ENCODE measurements at places on chromosomes 16 and 17. TPM values are rescaled to one million over a fixed set of nuclear protein-coding genes. Genes with fewer than 3 reads are reported as not detected.

The GRB7 gene
- not detected for total RNA-seq

DNA sequence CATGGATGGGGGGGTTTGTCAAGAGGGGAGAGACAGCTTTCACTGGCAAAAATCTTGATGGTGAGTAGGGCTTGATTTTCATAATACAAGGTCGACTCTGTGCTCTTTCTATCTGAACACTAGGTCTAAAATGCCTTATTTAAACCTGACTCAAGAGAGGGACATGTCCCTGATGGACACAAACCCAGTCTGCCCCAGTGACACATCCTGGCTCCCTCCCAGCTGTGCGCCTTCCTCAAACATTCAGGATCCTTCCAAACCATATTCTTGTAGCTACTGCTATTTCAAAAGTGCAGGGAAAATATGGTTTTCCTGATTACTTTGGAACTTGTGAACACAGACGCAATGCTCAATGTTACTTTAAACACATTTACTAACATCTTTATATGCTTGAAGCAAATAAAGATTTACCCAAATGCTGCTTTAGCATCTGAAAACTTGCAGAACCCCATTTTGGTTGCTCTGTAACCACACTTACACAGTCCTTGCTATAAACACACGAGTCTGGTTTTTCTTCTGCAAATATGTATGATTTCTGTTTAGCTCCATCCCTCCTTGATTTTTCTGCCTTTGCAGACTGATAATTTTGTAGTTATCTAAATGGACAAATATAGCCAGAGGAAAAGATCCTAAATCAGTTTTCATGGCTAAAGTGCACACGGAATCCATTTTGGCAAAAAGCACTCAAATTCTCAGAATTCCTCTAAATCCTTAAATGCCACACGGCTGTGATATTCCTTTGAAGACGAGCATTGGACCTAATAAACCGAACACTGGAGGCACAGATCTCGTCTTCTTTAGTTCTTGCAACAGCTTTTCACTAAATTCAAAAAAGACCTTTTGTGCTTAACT, 499.9 kb upstream of the ZFHX3 start:
- no peak for DNase-seq

The KLHL10 gene
- total RNA-seq = under 0.01 TPM

- DNase-seq = no peak
Observed at GRCh38 chr16:2256531-2257140, 5.2 kb upstream of the ECI1 start.

GRCh38 chr16:75318737-75319136, 67.3 kb upstream of the BCAR1 start:
- no peak for DNase-seq

DNA sequence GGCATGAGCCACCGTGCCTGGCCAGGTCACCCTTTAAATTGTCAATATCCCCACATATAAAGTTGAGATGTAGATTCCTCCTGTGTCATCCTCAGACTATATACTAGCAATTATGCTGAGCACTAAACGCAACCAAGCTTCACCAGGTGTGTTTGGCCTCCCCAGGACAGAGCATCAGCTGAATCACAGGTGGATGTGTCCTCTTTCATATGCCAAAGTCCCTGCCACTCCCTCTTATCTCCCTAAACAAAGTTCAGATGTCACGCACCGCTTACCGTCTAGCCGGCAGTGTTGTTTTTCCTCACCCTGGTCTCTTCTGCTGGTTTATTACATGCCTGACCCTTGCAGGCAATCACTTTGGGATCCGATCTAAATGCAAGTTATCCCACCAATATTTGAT, 43.8 kb upstream of the ARHGAP44 start:
- DNase-seq = no peak

The HBA1 gene
- 371 TPM for total RNA-seq

DNA sequence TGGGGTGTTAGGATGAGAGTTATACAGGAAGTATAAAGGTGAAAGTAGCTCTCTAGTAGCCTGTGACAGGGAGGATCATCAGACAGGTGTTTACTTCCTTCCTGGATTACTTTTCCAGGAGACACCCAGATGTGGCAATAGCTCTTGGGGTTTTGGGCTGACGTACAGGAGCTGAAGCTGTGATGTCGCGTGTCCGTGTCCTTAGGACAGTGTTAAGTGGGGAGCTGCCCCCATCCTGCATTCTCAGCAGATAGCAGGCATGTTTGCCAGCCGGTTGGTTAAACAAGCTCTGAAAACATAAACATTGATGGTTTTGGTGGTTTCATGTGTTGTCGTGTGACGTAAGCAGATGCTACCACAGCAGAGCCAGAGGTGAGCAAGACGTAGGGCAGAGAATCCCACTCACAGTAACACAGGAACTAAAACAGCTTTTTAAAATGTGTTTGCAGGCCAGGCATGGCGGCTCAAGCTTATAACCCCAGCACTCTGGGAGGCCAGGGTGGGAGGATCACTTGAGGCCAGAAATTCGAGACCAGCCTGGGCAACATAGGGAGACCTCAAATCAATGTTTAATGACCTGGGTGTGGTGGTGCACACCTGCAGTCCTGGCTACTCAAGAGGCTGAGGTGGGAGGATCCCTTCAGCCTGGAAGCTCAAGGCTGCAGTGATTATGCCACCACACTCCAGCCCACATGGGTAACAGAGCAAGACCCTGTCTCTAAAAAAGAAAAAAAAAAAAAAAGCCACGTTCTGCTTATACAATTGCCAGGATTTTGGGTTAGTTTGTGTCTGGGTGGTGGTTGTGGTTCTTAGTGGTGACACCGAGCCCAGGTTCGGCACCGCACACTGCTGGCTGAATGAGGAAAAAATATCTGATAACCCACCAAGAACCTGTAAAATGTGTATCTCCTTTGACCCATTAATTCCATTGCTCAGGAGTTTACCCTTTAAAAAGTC, 18.2 kb upstream of the IL17C start:
- no peak for DNase-seq

GRCh38 chr16:68299571-68300453, 10.9 kb downstream of the SLC7A6OS start:
- DNase-seq = no peak

The GSDMA gene
- under 0.01 TPM for total RNA-seq

DNA sequence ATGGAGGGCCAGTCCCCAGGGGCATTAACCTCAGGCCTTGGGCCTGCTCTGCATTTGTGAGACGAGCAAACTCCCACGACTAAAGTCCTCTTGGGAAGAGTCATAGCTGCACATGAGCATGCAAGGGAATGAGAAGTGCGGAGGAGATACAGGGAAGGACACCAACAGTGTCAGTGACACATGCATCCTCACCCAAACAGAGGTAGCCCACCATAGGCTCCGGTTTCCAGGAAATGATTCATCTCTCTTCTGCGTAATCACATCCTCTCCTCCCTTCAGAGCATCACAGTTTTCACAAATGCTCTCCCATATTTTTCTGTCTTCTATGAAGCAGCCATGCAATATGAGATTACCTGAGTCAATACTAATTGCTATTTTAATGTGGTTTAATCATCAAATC, 725.7 kb upstream of the GOT2 start:
- no peak for DNase-seq

GRCh38 chr17:42190491-42191274, 3.6 kb downstream of the GHDC start:
- DNase-seq = no peak

DNA sequence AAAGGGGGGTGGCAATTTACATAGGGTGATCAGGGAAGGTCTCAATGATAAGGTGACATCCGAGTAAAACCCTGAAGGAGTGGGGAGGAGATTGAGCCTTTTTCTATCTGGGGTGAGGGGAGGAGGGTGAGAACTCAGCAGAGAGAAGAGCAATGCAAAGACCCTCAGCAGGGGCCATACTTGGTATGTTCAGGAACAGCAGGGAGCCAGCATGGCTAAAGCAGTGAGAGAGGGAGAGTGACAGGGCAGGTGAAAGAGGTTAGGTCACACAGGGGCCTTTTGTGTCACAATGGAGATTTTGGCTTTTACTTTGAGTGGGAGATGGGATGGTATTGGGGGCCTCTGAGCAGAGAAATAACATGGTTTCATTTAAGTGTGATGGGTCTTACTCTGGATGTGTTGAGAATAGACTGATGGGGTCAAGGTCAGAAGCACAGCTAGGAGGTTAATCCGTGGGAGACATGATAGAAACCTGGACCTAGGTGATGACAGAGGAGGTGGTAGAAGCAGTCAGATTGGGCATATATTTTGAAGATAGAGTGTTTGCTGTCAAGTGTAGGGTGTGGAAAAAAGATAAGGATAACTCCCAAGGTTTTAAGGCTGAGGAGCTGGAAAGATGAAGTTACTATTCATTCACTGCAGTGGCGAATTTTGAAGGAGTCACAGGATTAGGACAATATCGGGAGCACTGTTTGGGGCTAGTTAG, 6.2 kb downstream of the SP2 start:
- no peak for DNase-seq

The FN3K gene
- total RNA-seq = 9.8 TPM

DNA sequence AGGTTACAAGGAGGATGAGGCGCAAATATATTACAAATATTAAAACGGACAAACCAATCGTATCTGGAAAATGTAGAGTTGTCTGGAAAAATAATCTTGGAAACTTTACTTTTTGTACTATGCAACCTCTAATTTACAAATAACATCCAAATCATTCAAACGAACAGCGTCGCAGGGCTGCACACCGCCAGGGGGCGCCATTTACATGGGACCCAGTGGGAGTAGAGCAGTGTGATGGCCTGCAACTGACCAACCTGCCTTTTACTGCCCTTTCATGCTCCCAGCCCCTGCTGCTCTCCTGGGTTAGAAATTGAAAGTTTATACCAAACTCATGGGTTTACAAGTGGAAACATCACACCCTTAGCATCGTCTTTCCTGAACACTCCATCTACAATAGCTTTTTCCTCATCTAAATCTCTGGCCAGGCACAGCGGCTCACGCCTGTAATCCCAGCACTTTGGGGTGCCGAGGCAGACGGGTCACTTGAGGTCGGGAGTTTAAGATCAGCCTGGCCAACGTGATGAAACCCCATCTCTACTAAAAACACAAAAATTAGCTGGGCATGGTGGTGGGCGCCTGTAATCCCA, 10.0 kb downstream of the PITPNC1 start:
- no peak for DNase-seq

GRCh38 chr16:3051494-3051893, 5.1 kb downstream of the MMP25 start:
- DNase-seq = no peak
